ENCODE measurements at places on chromosomes 2 and 18.

DNA sequence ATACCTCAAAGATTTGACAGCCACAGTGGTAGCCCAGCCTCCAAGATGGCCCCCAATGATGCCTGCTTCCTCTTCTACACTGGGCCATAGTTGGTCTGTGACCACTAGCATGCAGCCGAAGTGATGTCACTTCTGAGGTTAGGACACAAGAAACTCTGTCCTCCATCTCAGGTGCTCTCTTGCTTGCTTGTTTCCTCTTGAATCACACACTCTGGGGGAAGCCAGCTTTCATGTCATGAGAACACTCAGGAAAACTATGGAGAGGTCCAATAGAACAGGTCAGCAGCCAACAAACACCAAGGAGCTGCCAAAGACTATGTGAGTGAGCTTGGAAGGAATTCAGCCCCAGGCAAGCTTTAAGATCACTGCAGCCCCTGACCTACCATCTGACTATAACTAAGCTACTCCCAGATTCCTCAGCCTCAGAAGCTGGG lies 3.3 kb upstream of the ADAM17 start:
- DNase-seq: no peak

DNA sequence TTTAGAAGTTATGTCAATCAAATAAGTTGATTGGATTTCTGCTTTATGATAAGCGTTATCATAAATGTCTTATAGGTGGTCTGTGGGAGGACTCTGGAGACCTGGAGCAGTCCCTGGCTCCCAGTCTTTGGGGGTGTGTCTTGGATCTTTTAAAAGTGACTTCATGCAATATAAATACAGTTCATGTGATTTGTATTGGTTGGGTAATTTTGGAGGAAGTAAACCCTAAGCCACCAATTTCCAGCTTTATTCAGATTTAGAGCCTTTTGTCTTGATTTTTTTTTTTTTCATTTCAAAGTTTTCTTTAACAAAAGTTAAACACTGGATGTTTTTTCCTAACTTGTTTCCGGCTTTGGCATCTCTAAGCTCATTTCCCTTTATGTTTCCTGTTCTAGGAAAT lies 68.8 kb downstream of the MAP4K4 start:
- DNase-seq: no peak

DNA sequence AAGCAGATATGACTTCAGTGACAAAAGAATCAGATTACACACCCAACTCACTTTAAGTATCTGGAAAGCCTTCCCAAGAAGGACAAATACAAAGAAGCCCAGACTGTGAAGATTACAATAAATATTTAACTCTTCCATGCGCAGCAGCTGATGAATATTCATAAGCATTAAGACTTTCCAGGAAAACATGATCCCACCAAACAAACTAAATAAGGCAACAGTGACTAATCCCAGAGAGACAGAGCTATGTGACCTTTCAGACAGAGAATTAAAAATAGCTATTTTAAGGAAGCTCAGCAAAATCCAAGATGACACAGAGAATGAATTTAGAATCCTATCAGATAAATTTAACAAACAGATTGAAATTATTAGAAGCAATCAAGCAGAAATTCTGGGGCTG lies 108.2 kb upstream of the UBE2E3 start:
- no peak for DNase-seq

DNA sequence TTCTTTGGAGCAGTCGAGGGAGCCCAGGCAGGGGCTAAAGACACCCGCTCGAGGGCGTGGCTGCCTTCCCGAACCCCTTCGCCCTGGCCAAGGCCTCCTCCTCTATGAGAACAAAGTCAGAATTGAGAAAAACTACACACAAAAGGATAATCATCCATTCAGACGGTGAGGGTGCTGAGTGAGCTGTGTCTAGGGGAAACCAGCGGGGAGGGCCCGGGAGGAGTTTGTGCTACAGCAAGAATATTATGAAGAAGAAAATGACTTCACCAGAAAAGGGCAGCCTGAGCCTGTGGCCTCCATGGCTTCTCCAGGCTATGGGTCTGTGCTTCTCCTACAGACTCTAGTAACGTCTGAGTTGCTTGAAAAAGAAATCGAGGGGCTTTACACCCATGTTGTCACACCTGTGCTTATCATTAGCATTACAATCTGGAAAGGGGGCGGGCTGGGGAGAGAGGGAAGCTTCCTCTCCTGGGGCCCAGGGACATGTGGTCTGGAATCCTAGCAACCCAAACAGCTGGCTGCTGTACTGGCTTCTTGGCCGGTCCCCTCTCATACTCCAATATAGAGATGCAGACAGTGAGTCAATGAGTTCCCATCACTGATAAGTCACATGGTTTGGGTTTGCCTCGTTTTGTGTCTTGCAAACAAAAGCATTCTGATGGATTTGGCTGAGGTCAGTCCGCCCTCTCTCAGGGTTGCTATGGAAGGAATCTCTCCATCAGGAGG lies 52.0 kb upstream of the ARL4C start:
- DNase-seq: no peak
